ENCODE measurements at places on chromosomes 1 and 21.

DNA sequence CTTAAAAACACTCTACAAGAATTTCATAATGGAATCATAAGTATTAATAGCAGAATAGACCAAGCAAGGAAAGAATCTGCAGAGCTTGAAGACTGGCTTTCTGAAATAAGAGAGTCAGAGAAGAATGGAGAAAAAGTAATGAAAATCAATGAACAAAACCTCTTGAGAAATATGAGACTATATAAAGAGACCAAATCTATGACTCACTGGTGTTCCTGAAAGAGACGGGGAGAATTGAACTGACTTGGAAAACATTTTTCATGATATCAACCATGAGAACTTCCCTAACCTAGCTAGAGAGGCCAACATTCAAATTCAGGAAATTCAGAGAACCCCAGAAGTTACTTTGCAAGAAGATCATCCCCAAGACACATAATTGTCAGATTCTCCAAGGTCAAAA, 85.6 kb downstream of the GDAP2 start:
- no peak for DNase-seq

DNA sequence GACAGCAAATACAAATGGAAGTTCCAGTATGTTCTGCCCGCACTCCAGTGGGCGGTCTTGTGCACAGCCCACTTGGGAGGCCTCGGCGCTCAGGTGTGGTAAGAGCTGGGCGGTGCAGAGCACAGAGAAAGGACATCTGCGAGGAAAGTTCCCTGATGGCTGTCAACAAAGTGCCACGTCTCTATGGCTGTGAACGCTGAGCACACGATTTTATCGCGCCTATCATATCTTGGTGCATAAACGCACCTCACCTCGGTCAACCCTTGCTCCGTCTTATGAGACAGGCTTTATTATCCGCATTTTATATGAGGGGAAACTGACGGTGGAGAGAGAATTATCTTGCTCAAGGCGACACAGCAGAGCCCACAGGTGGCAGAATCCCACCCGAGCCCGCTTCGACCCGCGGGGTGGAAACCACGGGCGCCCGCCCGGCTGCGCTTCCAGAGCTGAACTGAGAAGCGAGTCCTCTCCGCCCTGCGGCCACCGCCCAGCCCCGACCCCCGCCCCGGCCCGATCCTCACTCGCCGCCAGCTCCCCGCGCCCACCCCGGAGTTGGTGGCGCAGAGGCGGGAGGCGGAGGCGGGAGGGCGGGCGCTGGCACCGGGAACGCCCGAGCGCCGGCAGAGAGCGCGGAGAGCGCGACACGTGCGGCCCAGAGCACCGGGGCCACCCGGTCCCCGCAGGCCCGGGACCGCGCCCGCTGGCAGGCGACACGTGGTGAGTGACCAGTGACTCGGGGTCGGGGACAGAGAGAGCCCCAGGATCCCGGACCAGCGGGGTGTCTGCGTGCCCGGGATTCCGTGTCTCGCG, at the start of gene IL12RB2:
IL12RB2 (plus strand) TSS at position 623 of the 810 bp plus-strand sequence. CDS start 12,496 bp downstream, outside the sequence.
- peak; percentile 31 for DNase-seq

DNA sequence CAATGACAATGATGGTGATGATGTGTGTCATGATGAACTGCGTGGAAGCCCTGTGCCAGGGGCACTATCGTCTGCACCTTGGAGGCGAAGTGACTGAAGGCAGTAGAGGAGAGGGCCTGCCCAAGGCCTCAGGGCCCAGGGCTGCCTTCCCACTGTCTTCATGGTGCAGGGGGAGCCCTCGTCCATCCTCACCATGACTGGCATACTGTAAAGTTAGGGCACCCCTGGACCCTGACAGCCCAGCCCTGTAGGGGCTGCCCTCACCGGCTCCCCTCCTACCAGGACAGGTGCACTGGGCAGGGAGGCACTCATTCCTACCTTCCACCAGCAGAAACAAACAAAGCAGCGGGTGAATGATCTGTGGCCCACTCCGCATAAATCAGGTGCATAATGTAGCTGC, 156.9 kb upstream of the C1orf174 start:
- no peak for DNase-seq

GRCh38 chr1:240020871-240021270, 70.8 kb upstream of the FMN2 start:
- no peak for DNase-seq

DNA sequence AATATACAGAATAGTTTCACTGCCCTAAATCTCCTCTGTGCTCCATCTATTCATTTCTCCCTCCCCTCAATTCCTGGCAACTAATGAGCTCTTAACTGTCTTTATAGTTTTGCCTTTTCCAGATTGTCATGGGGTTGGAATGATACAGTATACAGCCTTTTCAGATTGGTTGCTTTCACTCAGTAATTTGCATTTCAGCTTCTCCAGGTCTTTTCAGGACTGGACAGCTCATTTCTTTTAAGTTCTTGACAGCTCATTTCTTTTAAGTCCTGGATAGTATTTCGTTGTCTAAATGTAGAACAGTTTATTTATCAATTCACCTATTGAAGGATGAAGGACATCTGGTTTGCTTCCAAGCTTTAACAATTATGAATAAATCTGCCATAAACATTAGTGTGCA, 22.6 kb downstream of the KRTAP21-3 start:
- no peak for DNase-seq

DNA sequence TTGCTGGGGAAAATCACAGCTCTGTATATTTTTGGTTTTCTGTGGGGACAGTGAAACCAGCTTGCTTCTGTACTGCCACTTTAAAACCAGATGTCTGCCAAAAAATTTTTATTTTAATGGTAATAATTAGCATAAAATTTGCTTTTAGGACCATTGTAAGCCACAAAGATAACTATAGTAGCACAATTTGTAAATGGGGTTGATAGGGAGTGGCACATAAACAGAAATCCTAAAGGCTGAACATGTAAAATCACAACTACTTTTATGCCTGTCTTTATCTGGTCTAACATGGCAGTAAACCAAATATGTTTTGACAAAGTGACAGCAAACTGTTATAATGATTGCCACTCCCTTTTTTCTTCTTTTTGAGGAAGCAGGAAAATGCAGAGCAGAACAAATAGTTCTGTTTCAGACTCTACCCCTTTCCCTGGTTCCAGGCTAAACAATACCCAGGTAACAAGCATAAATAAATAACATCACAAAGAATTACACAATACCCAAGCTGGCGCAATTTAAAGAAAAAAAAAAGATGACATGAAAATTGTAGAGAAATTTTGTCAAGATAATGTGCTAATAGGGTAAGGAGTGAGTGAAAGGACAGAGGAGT, 24.0 kb upstream of the CCDC181 start:
- no peak for DNase-seq

- no peak for DNase-seq
Measured at GRCh38 chr1:48049823-48050535, 52.8 kb upstream of the TRABD2B start.
